ENCODE measurements at places on chromosomes 1 and 21.

DNA sequence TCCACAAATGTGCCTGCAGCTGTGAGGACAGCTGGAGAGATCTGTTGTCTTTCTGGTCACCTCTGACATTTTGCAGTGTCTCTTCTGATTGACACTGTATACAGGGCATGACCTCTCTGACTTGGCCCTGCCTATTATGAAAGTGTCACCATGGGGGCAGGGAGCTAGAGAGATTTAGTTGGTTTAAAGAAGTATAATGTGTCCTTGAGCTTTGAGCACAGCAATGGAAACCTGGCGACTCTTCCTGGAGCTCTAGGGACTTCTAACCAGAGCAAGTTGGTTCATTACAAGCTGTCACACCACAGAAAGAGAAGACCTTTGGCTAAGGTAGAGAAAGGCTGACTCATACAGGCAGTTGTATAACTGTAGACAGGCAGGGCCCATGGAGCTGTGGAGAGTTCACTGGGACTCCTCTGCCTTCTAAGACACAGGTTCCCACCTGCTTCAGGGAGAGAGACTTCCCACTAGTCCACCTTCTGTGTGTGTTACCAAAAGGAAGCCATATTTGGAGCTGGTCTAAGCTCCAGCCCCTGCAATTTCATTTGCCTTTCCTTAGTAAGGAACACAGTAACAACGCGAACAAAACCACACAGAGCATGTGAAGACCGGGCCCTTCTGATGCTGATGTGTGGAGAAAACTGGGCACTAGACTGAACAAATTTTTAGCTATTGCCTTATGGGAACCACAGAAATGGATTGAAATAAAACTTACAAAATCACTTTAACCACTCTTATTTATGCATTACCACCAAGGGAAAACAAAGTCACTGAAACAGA is 90.5 kb upstream of the ADAR start:
- DNase-seq, result no peak

- no peak for DNase-seq
Measured at GRCh38 chr1:23931491-23931880, 18.3 kb upstream of the CNR2 start.

GRCh38 chr21:32816261-32816660 is 44.7 kb upstream of the PAXBP1 start:
- no peak for DNase-seq

DNA sequence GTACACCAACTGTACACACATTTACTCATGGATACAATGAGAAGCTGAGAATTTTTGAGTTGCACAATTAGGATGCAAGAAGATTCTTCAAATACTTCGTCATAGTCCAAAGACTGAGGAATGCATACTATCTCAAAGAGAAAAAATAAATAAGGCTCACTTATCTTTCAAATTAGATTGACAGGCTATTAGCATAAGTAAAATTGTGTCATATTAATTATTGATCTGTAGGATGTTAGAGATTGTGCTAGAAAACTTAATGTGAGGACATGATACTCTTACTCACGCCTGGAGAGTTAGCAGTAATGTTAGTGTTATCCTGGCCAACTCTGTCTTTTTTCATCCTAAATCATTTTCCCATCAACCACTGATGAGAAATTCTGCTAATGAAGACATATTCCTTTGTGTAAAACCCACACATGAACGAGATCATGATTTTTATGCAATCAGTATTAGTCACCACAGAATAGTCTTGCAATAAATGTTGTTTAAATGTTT is 659.0 kb downstream of the LTN1 start:
- peak; percentile 40 for DNase-seq

DNA sequence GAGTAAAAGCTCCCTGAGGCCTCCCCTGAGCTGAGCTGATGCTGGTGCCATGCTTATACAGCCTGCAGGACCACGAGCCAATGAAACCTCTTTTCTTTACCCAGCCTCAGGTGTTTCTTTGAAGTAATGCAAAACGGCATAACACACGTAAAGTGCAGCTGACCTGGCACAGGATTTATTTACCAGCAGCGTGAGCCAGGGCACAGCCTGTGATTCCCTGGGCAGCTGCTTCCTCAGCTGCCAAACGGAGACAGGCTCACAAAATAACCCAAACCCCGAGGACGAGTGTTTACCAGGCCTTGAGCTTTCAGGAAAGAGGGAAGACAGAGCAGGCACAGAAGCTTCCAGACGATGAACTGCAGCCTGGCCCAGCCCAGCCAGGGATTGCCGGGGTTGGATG is 120.6 kb upstream of the ARHGEF16 start:
- no peak for DNase-seq

GRCh38 chr1:38489844-38490270 is 369.7 kb downstream of the RRAGC start:
- DNase-seq, result no peak

All from LHCN-M2 (cell line).